ENCODE measurements at places on chromosomes 3 and 15. TPM values are rescaled to one million over a fixed set of nuclear protein-coding genes. Genes with fewer than 3 reads are reported as not detected.

Gene RNU6-1
- total RNA-seq, result not detected

Gene CLEC3B
- 1.3 TPM for total RNA-seq

Gene ZBED2
- total RNA-seq, result 0.50 TPM

Gene SLCO2A1
- total RNA-seq, result 2.3 TPM

Gene DHX36
- total RNA-seq, result 52.4 TPM

Gene GADL1
- total RNA-seq, result 0.13 TPM

Gene HRG
- total RNA-seq, result 1.7 TPM

DNA sequence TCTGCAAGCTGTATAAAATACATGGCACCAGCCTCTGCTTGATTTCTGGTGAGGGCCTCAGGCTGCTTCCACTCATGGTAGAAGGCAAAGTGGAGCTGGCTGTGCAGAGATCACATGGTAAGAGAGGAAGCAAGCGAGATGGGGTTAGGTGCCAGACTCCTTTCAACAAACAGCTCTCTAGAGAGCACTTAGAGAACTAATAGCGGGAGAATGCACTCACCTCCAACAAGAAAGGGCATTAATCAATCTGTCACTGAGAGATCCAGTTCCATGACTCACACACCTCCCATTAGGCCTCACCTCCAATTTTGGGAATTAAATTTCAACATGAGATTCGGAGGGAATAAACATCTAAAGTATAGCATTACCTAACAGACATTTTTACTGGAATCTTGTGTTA is 644.1 kb upstream of the ARRDC4 start:
- no peaks in the 10 kb centered on the region for H3K27me3 ChIP-seq
- H3K4me3 ChIP-seq, result no peak overlapping the region
- H3K4me1 ChIP-seq, result no peaks in the 10 kb centered on the region
- no peaks in the 10 kb centered on the region for H3K36me3 ChIP-seq
- H3K27ac ChIP-seq, result no peak overlapping the region
- DNase-seq, result no peak

DNA sequence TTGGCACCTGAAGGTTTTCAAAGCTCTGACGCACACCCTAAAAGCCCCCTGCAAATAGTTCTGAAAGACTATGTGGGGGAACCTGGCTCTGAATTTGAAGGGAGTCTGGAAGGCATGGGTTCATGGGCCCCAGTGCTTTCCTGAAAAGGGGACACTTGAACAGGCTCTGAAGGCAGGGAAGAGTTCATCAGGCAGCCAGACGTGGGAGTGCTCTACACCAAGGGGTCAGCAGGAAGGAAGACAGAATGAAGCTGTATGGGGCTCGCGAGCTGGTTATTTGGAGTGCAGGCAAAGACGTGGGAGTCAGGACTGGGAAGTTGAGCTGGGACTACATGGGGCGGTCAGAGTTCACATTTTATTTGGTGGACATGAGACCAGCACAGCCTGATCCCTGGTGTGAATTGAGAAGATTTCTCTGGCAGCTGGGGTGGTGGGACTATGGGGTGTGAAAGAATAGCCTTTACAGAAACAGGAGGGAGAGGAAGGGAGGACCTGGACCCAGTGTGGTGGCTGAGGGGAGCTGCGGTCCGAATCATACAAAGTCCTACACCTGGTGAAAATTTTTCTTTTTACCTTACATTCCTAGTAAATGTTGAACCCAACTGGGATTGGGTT is 12.6 kb downstream of the ABHD6 start:
- peak; percentile 8 for DNase-seq
- peaks cover 7% of the 10 kb centered on the region for H3K4me1 ChIP-seq
- H3K36me3 ChIP-seq, result no peaks in the 10 kb centered on the region
- H3K27me3 ChIP-seq, result no peaks in the 10 kb centered on the region
- H3K4me3 ChIP-seq, result no peak overlapping the region

GRCh38 chr3:152957491-152957890 is 122.6 kb downstream of the P2RY1 start:
- no peaks in the 10 kb centered on the region for H3K36me3 ChIP-seq
- H3K27me3 ChIP-seq, result no peaks in the 10 kb centered on the region
- no peak overlapping the region for H3K27ac ChIP-seq

DNA sequence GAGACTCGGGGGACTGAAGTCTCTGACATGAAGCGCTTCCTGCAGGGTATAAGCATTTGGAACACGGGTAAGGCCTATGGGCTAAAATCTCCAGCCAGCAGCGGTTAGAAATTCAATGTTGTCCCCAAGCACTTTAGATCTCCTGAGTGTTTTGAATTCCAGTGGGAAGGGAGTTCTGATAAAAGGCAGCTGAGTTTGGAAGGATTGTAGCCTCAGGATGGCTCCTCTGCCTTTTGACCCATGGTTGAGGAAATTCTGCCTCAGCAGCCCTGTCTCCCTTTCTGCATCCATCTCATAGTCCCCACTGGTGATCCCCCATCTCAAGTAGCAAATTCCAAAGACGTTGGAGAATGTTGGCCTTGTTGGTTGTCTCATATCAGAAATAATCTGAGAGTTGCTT is 24.2 kb upstream of the HACD2 start:
- no peaks in the 10 kb centered on the region for H3K27me3 ChIP-seq
- no peak for DNase-seq
- H3K27ac ChIP-seq, result peak overlapping the region; percentile 33
- peaks cover 24% of the 10 kb centered on the region for H3K4me1 ChIP-seq
- no peak overlapping the region for H3K4me3 ChIP-seq

- no peaks in the 10 kb centered on the region for H3K4me1 ChIP-seq
- DNase-seq, result no peak
- no peak overlapping the region for H3K27ac ChIP-seq
- H3K4me3 ChIP-seq, result no peak overlapping the region
Measured at GRCh38 chr3:187104342-187104741, 35.0 kb downstream of the RPL39L start.

DNA sequence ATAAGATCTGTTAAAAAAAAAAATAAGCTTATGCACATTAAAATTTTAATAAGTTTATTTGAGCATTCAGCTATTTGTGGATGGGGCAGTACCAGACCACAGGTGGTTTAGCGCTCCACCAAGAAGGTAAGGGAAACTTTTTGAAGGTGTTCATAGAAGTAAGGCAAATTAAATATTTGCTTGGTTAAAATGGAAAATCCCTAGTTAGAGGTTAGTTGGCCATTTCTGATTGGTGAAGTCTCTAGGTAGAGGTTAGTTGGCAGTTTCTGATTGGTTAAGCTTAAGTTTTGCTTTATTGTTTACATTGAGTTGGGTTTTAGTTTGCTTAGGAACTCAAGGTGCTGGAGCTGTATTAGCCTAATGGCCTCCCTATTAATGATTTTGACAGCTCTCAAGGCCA is 30.7 kb downstream of the SCN11A start:
- no peaks in the 10 kb centered on the region for H3K4me1 ChIP-seq
- no peak for DNase-seq
- no peaks in the 10 kb centered on the region for H3K27me3 ChIP-seq
- no peak overlapping the region for H3K27ac ChIP-seq
- H3K4me3 ChIP-seq, result no peak overlapping the region
- H3K36me3 ChIP-seq, result no peaks in the 10 kb centered on the region

GRCh38 chr3:64223791-64224745 is 1.2 kb downstream of the PRICKLE2 start:
- H3K36me3 ChIP-seq, result no peaks in the 10 kb centered on the region
- no peak overlapping the region for H3K4me3 ChIP-seq
- DNase-seq, result no peak

DNA sequence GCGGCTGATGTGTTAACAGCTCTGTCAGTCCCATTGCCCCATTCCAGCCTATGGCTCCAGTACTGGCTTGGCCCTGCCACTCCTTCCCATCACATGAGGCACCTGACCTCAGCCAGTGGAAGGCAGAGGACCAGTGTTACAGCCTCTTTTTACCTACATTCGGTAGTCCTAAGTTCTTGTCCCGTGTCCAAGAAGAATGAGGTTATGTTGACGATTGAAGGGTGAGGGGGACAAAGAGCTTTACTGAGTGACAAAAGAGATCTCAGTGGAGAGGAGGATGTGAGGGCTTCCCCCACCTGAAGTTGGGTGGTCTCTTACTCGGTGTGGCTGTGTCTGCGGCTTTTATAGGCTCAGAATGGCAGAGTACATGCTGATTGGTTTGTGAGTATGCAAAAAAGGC is 7.3 kb upstream of the MPI start:
- no peaks in the 10 kb centered on the region for H3K27me3 ChIP-seq
- H3K4me3 ChIP-seq, result no peak overlapping the region
- no peaks in the 10 kb centered on the region for H3K36me3 ChIP-seq
- H3K4me1 ChIP-seq, result no peaks in the 10 kb centered on the region
- DNase-seq, result no peak

GRCh38 chr15:56524915-56525314 is 60.0 kb upstream of the MNS1 start:
- H3K27ac ChIP-seq, result no peak overlapping the region
- no peaks in the 10 kb centered on the region for H3K36me3 ChIP-seq
- H3K4me3 ChIP-seq, result no peak overlapping the region
- no peak for DNase-seq
- H3K4me1 ChIP-seq, result no peaks in the 10 kb centered on the region

GRCh38 chr3:138441742-138442141 is 7.3 kb downstream of the ESYT3 start:
- peaks cover 11% of the 10 kb centered on the region for H3K4me1 ChIP-seq
- H3K27ac ChIP-seq, result no peak overlapping the region
- H3K27me3 ChIP-seq, result peaks cover 6% of the 10 kb centered on the region
- no peak for DNase-seq
- H3K36me3 ChIP-seq, result no peaks in the 10 kb centered on the region
- H3K4me3 ChIP-seq, result no peak overlapping the region

DNA sequence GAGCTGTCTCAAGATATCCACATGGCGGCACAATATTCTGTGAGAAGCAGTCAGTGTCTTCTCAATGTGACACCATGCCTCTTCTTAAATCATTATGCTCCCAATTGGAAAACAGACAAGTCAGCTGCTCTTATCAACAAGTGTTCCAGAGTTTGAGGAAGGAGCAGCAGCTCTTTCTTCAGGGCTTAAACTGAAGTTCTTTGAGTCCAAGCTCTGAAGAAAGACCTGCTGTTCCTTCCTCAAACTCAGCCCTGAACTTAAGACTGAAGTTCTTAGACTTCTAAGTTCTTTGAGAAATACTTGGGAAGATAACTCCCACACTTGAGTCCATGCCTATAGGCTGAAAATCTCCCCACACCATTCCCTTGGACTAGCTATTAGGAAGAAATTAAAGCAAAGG is 43.4 kb downstream of the NPTN start:
- peaks cover 4% of the 10 kb centered on the region for H3K36me3 ChIP-seq
- no peaks in the 10 kb centered on the region for H3K27me3 ChIP-seq

DNA sequence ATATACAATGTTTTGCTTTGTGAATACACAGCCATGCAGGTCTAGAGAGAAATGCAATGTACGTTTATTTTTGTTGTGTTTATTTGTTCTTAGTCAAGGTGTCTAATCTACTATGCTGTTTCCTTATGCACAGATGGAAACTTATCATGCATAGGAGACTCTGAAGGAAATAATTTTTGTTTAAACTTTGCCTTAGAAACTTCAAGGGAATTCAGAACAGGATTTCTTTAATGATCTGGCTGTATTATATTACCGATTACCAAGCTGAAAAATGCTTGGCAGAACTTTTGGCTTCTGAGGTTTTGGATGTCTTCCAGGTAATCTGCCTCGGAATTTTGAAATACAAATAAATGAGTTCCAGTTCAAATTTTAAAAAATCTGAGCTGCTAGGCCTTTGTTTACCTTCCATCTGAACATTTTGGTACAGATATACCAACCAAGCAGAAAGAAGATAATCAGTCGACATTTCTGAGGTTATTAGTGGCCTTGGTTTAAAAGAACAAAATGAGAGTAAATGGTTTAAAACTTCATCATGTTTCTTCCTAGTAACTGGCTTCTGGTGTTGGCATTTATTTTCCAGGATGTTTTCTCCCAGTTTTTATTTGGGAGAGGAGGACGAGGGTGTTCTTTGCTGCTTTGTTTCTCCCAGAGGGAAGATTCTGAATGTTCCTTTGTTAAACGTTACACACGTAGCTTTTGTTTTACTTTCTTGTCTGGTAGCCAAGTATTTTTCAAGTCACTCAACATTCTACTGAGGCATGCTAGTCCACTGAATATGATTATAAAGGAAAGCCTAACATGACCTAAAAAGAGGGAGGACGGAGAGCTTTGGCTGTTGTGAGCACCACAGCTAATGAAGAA is 421.8 kb upstream of the TBL1XR1 start:
- peak overlapping the region; percentile 55 for H3K27ac ChIP-seq
- H3K36me3 ChIP-seq, result no peaks in the 10 kb centered on the region
- H3K4me3 ChIP-seq, result no peak overlapping the region
- DNase-seq, result no peak
- no peaks in the 10 kb centered on the region for H3K27me3 ChIP-seq
- peaks cover 19% of the 10 kb centered on the region for H3K4me1 ChIP-seq
